ENCODE measurements at places on chromosomes 12 and 14.
A peak's percentile ranks its signal among the peaks of the same experiment; 100 is the strongest.

GRCh38 chr14:35073486-35073885 is 27.4 kb downstream of the FAM177A1 start:
- DNase-seq, result no peak

GRCh38 chr14:94320243-94320642 is 2.9 kb downstream of the SERPINA6 start:
- DNase-seq, result no peak

GRCh38 chr14:59897757-59898383 is 22.1 kb upstream of the LRRC9 start:
- DNase-seq, result no peak

DNA sequence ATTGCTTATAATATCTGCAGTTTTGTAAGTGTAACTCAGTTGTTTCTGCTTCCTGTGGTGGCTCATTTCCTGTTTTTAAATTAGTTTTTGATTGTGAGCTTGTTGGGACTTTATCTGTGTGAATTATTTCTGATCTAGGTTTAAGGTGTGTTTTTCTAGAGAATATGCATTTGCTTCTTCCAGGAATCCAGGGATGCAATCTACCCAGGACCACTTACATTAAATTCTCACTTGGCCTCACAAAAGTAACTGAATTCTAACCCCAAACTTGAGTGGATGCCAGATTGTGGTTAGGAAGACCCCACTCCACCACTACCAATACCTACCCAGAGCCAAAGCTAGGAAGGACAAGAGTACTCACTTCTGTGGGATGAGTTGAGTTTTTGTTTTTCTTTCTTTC is 11.9 kb downstream of the STYX start:
- DNase-seq, result no peak

DNA sequence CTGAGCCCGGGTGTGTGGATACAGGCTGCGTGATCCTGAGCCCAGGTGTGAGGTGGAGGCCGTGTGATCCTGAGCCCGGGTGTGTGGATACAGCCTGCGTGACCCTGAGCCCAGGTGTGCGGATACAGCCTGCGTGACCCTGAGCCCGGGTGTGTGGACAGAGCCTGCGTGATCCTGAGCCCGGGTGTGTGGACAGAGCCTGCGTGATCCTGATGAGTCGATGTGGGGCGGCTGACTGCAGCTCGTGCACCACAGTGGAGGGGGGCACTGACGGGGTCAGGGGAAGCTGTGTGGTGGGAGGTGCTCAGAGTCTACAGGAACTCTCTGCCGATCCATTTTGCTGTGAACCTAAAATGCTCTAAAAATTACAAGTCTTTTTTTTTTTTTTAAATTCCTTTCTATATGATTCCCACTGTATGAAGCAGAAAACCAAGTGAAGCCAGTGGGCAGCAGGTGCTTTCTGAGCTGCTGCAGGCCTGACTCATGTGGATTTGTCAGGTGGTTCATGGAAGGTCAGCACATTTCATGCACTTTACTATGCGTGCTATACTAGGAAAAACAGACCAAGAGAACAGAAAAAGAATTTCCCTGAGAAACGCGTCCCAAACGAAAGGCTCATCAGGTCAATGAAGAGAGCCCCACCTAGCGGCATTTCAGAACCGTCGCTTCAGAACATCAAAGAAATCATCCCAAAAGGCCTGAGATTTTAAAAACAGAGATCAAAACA is 19.3 kb downstream of the BRF1 start:
- DNase-seq, result peak; percentile 31

DNA sequence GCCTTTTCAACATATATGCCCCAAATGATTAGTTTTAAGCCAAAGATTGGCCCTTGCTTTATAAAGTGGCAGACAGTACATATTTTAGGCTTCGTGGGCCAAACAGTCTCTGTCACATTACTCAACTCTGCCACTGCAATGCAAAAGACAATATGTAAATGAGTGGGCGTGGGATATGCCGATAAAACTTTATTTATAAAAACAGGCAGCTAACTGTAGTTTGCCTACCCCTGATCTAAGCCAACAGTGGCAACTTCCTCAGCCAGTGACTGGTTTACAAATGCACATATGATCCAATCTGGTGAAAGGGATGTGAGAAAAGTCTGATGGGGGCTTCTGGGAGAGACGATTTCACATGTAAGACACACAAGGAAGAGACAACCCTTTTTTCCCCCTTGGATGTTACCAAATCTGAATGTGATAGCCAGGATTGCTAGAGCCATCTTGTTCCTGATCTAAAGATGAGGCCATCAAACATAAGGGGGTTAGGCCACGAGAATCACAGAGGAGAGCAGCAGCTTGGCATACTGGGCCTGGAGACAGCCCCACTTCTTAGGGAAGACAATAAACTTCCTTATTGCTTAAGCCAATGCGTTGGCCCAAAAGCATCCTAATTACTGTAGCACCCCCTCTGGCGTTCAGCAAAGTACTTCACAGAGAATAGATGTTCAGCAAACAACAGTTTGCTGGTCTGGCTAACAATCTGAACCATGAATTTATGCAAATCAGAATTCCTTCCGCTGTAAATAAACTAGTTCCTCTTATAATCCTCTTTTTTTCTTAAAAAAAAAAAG is 75.2 kb upstream of the TMCC3 start:
- no peak for DNase-seq

GRCh38 chr12:67299526-67299925 is 30.4 kb downstream of the CAND1 start:
- DNase-seq, result no peak

DNA sequence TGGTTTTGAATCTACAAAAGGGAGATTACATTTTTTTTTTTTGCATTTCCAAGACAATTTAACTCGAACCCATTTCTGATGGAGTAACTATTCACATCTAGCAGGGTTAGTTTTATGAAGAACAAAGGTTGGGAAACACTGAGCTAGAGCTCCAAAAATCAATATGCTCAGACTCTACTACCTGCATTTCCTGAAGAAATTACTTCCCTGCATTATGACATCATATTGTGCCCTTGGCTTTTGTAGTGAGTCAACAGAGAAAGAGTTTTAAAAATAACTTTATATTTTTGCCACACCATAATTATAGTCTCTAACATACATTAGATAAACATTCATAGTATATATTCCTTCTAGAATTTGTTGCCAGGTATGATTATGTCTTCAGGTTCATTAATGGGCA is 14.8 kb downstream of the GRIP1 start:
- DNase-seq, result no peak

- DNase-seq, result no peak
Observed at GRCh38 chr14:52013984-52014600, 24.7 kb downstream of the RTRAF start.

DNA sequence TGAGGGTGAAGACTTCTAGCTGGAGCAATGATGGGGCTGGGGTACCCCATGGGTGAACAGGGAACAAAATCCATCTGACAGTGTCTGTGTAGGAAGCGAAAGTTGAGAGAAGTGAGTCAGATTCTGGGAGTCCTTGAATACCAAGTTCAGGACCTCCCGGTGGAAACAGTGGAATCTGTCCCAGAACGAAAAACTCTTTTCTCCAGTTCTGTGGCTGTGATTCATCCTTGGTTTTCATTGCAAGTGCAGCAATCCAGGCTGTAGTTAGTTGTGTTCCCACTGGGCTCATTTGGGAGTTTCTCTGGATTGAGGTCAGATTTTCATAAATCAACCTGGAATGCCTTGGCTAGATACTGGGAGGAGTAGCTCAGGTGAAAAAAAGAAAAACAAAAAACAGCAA is 120.7 kb downstream of the C12orf75 start:
- no peak for DNase-seq

DNA sequence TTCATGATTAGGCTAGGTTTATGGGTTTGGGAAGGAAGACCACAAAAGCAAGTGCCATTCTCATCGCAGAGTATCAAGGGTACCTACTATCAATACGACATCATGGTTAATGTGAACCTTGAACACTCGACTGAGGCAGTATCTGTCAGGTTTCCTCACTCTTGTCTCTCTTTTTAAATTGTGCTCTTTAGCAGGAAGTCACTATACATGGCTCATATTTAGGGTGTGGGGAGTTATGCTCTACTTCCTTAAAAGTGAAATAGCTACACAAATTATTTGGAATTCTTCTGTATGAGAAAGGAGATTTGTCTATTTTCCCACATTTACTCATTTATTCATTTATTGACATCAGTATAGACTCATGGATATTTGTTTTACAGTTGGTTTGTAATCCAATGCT is 5.9 kb upstream of the CLEC4E start:
- no peak for DNase-seq

GRCh38 chr12:1217191-1217949 is 226.3 kb downstream of the ERC1 start:
- DNase-seq, result no peak

DNA sequence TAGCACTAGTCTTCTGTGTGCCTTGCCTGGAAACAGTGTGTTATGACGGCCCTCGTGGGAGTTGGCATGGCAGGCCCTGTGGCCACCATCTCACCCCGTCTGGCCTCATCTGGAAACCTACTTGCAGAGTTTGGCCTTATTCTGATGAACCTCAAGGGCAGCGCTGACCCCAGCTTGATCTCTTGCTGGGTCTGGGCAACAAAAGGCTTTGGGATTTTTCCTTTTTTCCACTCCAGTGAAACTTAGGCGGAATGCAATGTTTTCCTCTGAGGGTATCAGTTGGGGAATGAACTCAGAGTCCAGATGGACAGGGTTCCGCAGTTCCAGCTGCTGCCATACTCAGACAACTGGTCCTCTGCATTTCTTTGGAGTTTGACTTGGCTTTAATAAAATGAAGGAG is 15.9 kb downstream of the CACNA1C start:
- no peak for DNase-seq

GRCh38 chr12:39040275-39040674 is 134.9 kb upstream of the CPNE8 start:
- DNase-seq, result no peak

GRCh38 chr12:49273726-49274395 is 9.0 kb downstream of the TUBA1C start:
- no peak for DNase-seq

DNA sequence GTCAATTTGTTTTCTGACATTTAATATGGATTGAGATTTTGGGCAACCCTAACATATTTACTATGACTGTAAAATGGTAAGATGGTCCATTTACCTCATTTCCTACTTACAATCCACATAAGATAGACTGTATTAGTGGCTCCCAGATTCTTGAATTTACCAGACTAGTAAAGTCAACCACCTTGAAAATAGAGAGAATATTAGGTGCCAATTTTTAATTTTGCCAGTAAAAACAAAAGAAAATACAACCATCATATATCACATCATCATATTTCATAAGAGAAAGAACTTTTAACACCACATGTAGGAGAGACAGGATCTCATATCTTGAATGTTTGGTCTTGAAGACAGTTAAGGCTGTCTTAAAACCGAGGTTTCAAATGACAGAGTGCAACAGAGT is 7.7 kb upstream of the FBLN5 start:
- DNase-seq, result no peak

GRCh38 chr14:65686761-65687160 is 274.2 kb downstream of the FUT8 start:
- no peak for DNase-seq

- no peak for DNase-seq
Observed at GRCh38 chr14:105710119-105711043, 184.0 kb downstream of the TMEM121 start.

GRCh38 chr12:108375986-108376663 is 37.0 kb upstream of the CMKLR1 start:
- no peak for DNase-seq

- DNase-seq, result no peak
Observed at GRCh38 chr12:83996671-83997070, 915.9 kb downstream of the SLC6A15 start.

GRCh38 chr12:97075161-97075933 is 168.3 kb downstream of the NEDD1 start:
- no peak for DNase-seq

DNA sequence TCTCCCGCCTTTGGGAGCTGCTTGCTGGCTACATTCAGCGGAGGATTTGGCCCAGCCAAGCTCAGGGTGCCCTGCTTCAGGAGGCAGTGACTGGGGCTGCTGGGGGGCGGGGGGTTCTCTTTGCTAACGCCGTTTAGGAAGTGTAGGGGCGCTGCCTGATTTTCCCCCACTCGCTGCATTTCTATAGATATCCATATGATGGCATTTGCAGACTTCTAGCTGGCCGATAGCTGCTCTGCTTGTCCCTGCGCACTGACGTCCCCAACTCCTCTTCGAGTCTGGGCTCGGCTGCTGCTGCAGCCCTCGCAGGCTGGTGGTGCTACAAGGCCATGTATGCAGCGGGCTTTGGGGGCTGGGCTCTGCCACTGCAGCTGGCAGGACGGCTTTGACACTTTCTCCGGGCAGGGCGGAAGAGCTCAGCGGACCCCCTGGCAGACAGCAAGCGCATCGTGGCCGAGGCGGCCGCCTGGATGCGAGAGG is 3.1 kb downstream of the LRFN5 start:
- no peak for DNase-seq

DNA sequence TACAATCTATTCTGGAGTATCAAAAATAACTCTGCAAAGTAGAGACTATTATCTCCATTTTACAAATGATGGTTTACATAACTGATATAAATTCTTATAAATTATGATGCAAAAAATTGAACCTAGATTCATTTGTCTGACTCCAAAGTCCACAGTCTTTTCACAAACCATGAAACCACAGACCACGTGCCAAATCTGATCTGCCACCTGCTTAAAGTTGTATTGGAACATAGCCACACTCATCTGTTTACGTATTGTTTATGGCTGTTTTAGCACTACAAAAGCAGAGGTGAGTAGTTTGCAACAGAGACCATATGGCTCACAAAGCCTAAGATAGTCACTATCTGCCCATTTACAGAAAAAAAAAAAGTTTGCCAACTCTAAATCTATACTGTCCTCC is 105.3 kb downstream of the KCNH5 start:
- DNase-seq, result no peak

- DNase-seq, result no peak
Observed at GRCh38 chr12:88496891-88497371, 83.3 kb downstream of the KITLG start.

DNA sequence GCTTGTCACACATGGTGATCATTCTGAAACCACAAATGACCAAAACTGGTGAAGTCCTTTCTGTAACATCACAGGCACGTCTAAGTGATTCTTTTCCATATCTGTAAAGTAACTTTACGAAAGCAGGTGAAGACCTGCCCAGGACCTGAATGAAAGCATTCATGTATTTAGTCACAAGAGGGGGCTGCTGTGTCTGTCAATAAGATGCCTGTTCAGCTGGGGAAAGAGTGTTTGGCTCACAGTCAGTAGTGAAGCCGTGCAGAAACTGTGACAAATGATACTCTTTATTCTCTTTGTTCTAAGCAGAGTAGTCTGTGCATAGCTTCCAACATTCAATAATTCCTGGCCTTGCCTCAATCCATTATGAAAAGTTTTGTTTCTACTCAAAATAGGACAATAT is 373.5 kb upstream of the OR4E1 start:
- DNase-seq, result no peak

GRCh38 chr14:85344847-85345570 is 184.9 kb upstream of the FLRT2 start:
- no peak for DNase-seq

GRCh38 chr12:24950231-24950834 is 1.4 kb upstream of the BCAT1 start:
- no peak for DNase-seq

DNA sequence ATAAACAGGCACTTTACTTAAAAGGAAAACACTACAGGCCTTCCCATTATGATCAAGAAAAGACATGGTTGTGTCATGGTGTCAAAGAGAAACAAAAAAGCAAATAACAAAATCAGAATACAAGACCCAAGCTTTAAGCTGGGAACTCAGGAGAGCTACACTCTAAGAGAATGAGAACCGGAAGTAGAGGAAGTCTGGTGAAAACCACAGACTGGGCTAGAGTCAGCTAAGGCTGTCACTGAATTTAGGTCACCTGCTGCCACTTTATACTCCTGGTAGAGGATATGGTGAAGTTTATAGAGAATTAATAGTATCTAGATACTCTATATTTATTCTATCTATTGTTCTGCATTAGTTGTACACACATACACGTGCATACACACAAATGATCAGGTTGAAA is 971.7 kb downstream of the FLRT2 start:
- DNase-seq, result no peak

Data from stimulated activated naive CD4-positive, alpha-beta T cell (primary cell).